ENCODE measurements at places on chromosomes 5 and 9. TPM values are rescaled to one million over a fixed set of nuclear protein-coding genes. Genes with fewer than 3 reads are reported as not detected.

Gene LRRC19
- total RNA-seq, result not detected

Gene FOXD1
- total RNA-seq, result not detected

Gene BNC2
- total RNA-seq, result 7.3 TPM

Gene BARHL1
- not detected for total RNA-seq

Gene PHF24
- total RNA-seq, result 0.11 TPM

All from heart right ventricle (tissue), 16 donors.